Tongue (tissue), 3 donors: ENCODE measurements at places on chromosomes 3 and 15.

DNA sequence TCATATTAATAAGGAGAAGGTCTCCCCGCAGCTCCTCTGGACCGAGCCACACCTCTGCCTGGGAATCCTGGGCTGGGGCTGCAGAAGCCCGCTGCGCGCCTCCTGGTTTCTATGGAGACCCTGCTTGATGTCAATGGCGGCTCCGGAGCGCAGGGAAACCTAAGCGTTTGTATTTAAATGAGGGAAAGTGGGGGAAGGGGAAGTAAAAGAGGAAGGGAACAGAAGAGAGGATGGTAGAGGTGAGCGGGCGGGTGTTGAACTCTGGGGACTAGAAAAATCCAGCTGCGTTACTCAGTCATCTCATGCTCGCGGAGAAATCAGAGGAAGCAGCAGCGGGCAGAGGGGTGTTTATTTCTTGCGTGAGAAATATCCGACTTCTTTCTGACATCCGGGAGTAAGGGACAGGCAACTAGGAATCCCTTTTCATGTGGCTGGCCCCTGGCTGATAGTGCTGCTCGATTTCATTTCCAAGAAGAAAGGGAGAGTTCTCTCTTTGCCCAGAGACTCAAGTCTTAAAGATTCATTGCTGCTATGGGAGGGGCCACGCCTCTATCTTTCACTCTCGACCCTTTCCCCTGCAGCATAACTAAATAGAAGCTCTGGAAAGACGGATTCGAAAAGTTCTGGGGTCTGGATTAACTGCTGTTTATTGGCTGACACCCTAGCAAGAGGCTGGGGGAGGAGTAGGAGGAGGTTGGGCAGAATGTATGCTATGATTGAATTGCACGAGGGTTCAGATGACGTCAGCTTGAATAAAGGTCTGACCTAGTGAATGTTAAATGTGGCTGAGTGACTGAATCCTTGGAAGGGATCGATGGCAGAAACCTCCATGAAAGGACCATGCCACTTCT, 110.5 kb upstream of the GAP43 start:
- peak; percentile 71 for DNase-seq

DNA sequence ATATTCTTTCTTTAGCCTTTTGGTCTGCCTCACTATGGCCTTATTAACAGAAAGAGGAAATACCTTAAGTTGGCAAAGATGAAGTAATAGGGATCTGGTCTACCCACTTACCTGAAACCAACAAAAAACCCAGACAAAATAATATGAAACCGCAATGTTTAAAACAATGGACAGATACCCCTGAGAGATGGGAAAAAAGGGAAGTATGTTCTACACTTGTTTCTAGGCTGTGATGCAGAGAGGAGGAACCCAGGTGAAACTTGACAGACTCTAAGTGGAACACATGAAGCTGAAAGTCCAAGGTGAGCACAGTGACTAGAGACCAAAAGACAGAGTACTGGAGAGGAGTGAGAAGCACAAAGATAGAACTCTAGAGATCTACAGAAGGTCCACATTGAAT, 78.4 kb downstream of the NR2E3 start:
- DNase-seq = no peak

GRCh38 chr15:101667881-101668280, 15.7 kb upstream of the TM2D3 start:
- no peak for DNase-seq

GRCh38 chr3:33826206-33826605, 27.8 kb downstream of the PDCD6IP start:
- DNase-seq = no peak

DNA sequence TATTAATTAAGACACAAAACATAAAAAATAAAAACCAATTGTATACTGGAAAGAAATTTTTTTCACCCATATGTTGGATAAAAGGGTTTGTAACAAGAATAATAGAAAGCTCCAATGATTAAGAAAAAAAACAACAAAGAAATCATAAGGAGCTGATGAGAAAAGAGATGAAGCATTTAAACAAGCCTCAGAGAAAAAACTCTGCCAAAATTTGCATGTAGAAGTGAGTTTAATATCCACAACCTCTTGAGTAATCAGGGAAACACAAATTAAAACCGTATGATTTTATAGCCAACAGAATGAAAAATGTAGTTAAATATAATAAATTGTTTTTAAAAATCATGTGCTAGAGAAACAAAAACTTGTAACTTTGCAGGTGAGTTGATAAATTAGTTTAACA, 192.9 kb downstream of the BCHE start:
- no peak for DNase-seq

DNA sequence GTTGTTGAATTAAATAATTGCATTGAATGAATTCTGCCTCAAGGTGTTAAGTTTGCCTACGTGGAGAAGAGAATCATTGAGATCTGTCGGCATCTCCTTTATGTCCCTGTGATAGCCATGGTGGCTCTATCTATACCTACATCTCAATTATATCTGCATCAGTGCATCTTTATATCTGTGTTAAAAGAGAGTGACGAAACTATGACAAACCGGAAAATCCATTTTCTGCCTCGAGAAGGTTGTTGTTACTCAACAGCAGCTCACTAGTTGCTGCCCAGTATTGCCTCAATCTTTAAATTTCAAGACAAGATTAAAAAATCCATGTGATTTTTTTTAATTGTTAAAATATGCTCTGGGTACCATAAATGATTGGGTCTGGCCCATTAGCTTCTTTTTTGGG, 58.7 kb downstream of the GUCA1C start:
- no peak for DNase-seq

DNA sequence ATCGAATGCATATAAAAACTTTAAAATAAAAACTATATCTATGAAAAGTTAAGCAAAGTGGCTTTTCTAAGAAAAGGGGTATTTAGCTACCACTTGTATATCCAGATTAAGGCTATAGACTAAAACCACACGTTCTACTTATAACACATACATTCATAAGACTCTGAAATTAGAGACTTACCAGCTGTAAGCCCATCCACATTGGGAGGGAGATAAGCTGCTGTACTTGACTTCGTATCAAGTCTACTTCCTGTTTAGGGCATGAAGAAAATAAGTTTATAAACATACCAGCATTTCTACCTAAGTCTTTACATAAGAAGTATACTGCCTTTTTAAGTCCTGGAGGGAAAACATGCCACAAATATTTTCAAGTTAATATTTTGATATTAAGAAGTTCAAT, 27.7 kb downstream of the AQR start:
- no peak for DNase-seq

DNA sequence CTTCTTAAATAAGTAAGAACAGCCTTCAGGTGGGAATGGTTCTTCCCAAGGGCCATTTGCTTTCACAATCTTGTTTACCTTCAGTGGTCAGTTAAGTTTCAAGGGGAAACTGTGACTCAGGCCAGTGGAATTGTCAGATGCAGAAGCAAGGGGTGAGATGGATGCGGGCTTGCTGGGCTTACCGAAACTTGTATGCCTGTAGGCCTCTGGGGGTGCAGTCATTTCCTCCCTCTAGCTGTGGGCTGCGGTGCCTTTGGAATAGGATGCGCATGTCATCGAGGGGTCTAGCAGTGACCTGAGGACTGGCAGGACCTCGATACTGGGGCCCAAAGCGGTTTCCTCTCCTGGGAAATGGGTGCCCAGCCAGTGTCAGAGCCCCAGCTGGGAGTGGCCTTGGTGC, 121.6 kb downstream of the EEFSEC start:
- no peak for DNase-seq

DNA sequence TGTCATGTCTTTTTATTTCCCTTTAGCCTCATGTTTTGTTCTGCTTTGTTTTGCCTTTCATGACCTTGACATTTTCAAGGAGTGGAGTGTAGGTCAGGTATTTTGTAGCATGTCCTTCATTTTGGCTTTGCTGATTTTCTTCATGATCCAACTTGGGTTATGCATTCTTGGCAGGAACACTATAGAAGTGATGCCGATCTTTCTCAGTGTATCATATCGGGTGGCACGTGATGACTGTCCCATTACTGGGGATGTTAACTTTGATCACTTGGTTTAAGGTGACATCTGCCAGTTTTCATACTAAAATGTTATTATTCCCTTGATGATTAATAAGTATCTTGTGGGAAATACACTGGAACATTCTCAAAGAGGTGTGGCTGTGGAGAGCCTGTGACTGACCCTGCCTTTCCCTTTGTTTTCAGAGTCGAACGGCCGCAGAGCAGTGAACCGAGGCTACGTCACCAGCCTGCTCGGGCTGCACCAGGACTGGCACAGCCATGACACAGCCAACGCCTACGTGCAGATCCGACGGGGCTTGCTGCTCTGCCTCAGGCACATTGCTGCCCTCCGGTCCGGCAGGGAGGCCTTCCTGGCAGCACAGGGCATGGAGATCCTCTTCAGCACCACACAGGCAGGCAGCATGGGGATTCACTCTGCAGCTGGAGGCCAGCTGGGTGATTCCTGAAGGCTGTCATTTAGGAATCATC, 167.7 kb downstream of the AGBL1 start:
- no peak for DNase-seq

- DNase-seq = no peak
These were observed 33.1 kb upstream of the SEMA3F start for GRCh38 chr3:50122071-50122470.

DNA sequence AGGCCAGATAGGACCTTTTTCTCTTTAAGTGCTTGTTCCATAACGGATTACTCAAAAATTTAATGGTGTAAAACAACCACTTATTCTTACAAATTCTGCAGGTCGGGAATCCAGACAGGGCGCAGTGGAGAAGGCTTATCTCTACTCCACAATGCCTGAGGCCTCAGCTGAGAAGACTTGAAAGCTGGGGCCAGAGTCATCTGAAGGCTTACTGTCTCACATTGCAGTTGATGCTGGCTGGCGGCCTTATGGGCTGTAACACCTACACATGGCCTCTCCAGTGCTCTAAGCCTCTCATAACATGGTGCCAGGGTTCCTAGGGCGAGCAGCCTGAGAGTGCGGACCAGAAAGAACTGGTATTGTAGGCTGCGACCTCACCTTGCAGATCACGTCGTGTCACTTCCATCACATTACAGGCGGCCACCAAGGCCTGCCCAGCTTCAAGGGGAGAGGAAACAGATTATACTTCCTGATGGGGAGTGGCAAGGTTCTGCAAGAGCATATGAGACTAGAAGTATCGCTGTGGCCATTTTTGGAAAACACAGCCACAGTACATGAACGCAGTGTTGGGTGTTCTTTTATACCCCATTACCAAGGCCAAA, 32.4 kb downstream of the CMTM7 start:
- DNase-seq = no peak

- peak; percentile 39 for DNase-seq
These were observed 149.1 kb downstream of the NFKBIZ start for GRCh38 chr3:101998256-101998926.

DNA sequence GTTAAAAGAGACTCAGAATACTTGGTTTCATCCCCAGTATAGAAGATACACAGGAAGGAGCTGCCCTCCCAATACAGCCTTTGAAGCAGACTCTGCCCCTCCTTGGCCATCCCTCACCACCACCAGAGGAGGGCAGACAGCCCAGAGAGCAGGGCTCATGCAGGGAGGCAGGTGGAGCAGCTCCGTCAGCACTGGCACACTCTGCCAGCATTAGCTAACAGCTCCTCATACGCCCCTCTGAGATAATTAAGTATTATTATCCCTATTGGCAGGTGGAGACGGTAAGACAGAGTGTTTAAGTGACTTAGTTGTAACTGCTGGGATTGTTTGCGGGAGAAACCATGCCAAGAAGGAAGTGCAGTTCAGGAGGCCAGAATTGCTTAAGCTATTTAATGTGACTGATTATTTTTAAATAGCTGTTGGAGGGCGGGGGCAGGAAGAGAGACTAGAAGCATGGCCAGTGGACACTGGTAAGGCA, 434.0 kb downstream of the EPHB1 start:
- peak; percentile 60 for DNase-seq

DNA sequence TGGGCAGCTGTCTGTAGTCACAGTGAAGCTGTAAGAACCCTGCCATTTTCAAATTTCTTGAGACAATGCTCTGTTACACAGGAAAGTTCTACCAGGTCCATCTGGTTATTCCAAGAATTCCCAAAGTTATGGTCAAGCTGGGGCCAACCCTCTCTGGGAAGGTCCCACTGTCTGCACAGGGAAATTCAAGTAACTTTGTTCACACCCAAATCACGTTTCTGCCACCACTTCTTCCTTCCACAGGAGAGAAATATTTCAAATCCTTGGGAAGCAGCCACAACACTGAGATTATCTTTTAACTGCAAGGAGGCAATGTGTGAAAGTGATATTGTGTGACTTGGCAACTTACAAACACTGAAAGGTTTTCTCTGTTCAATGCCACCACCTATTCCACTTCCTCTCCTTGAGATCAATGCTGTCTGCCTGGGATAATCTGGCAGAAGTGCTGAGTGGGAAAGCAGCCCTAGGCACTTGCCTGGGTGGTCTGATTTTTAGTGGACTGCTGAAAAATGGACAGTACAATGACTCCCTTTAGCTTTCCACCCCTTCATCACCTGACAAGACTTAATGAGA, 5.6 kb downstream of the SCAMP2 start:
- DNase-seq = no peak

DNA sequence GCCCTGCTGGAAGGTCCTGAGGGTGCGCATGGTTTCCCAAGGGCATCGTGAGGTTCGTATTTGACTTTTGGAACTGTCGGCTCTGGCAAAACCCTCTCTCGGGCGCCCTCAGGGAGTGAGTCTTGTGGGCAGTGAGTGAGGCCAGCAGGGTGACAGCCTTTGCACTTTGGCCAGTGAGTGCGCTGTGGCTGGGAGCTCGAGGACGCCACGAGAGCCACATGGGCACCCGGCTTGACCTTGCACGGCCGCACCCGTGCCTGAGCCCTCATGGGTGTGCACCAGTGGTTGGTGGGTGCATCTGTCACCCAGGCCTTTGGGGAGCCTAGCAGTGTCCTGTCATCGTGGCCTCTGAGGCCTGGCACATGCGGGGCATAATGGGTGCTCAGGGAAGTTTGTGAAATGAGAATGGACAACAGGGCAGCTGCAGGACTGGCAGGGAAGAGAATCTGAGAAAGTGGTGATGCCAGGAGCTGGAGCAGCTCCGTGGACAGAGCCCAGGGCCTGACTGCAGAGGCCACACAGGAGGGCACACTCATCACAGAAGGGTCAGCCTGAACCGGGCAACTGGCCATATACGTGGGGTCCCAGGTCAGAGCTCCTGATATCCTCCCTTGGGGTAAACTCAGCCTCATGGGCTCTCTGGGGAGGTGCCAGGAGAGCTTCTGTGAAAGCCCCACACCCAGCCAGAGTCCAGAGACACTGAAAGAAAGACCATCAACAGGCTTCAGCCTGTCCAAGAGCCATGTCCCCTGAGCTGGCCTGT, 30.4 kb upstream of the SNRPA1 start:
- no peak for DNase-seq

- DNase-seq = no peak
These were observed 182.8 kb downstream of the TLE3 start for GRCh38 chr15:69914960-69915359.
